ENCODE measurements at places on chromosomes 1 and 21.
A peak's percentile ranks its signal among the peaks of the same experiment; 100 is the strongest.

GRCh38 chr1:198483645-198484044, 56.8 kb downstream of the ATP6V1G3 start:
- no peaks in the 10 kb centered on the region for H3K36me3 ChIP-seq
- DNase-seq = no peak
- H3K4me1 ChIP-seq = no peaks in the 10 kb centered on the region
- no peak overlapping the region for H3K27ac ChIP-seq
- H3K27me3 ChIP-seq = no peaks in the 10 kb centered on the region

DNA sequence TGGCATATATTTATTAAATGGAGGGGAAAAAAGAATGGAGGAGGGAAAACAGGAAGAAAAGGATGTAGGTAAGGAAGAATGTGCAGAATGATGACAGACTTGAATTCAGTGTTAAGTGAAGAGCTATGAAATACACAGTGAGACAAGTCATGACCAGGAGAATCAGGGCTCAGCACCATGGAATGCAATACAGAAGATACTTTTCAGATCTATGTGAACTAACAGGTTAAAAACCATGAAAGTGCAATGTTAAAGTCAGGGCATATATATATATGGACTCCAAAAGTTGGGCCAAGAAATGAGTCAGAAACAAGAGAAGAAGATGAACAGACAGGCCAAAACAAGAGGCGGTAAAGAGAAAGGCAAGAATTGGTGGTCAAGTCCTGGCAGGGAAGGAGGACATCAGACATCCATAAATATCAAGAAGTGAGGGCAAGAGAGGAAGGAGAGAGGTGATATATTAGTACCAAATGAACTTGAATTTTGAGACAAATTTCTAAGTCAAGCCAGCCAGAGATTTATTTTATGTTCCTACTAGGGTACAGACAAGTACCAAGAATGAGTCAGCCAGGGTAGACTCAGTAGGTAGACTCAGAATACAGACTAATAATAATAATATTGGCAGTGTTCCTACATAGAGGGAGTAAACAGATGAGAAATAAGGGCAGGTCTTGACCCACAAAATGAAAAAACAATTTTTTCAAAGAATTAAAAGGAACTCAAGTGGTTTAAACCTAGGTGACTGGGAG, 39.5 kb upstream of the MCOLN3 start:
- peaks cover 7% of the 10 kb centered on the region for H3K4me1 ChIP-seq
- H3K27ac ChIP-seq = no peak overlapping the region
- DNase-seq = no peak
- peaks cover 32% of the 10 kb centered on the region for H3K27me3 ChIP-seq

- peaks cover 5% of the 10 kb centered on the region for H3K4me1 ChIP-seq
- H3K4me3 ChIP-seq = no peak overlapping the region
- H3K36me3 ChIP-seq = peaks cover 26% of the 10 kb centered on the region
- no peak for DNase-seq
- H3K27ac ChIP-seq = no peak overlapping the region
These were observed 25.5 kb upstream of the C2CD2 start for GRCh38 chr21:41979335-41979734.

DNA sequence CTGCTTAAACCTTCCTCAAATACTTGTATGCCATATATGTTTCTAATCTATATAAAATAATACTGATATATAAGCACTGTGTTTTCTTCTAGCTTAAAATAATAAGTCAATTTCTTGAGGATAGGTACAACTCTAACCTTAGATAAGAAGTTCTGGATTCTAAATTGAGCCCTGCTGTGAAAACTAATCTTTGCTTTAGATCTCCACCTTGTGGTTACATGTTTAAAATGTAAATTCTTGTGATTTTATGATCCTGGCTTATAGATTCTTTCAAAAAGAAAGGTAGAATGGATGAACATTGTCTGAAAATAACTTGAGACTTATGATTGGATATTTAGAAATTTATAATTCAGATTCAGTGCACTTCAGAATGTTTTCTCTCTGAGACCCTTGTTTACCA, 38.9 kb upstream of the HMCN1 start:
- H3K36me3 ChIP-seq = peaks cover 16% of the 10 kb centered on the region
- H3K27me3 ChIP-seq = peaks cover 35% of the 10 kb centered on the region
- peak; percentile 20 for DNase-seq
- H3K27ac ChIP-seq = no peak overlapping the region
- H3K4me1 ChIP-seq = peaks cover 12% of the 10 kb centered on the region

GRCh38 chr1:36433102-36433501, 17.1 kb downstream of the OSCP1 start:
- no peaks in the 10 kb centered on the region for H3K4me1 ChIP-seq
- H3K27ac ChIP-seq = no peak overlapping the region
- H3K36me3 ChIP-seq = no peaks in the 10 kb centered on the region
- no peak for DNase-seq

DNA sequence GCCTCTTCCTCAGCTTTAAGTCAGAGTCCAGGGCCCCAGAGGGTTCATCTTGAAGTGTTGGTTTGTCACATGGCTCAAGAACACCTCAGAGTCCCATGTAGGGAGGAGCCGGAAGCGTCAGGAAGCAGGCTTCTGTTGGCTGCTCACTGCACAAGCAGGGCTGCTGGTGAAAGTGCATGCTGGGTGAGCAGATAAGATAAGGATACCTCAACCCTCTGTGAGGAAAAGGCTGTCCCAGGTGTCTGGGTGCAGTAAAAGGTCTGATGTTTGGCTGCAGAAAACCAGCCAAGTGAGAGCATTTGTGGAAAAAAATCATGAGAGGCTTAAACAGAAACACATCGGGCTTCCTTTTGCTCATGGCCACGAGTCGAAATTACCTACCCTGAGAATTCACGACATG, 6.2 kb upstream of the TEX35 start:
- H3K27ac ChIP-seq = no peak overlapping the region
- H3K4me1 ChIP-seq = peaks cover under 1% of the 10 kb centered on the region
- H3K4me3 ChIP-seq = no peak overlapping the region

- no peak overlapping the region for H3K4me3 ChIP-seq
- peak overlapping the region; percentile 88 for H3K27ac ChIP-seq
These were observed 122.3 kb upstream of the C1orf105 start for GRCh38 chr1:172298141-172298540.

DNA sequence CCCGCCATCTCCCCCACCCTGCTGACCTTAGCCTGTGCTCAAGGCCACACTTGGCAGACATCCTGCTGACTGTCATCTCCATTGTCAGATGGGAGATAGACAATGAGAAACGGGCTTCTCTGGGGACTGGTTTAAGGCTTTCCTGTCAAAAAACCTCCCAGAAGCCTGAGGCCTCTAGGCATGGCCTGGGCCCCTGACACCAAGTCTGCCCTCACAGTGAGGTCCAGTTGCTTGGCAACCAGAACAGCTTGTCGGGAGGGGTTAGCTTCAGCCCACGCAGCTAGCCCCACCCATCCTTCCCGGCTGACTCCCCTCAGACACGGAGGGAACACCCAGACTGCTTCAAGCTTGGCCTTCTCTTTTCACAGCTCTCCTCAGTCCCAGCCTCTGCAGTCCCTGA, 11.0 kb downstream of the PLEKHA6 start:
- no peaks in the 10 kb centered on the region for H3K36me3 ChIP-seq
- H3K27me3 ChIP-seq = peaks cover 17% of the 10 kb centered on the region
- no peak overlapping the region for H3K27ac ChIP-seq
- no peak for DNase-seq
- H3K4me1 ChIP-seq = no peaks in the 10 kb centered on the region

DNA sequence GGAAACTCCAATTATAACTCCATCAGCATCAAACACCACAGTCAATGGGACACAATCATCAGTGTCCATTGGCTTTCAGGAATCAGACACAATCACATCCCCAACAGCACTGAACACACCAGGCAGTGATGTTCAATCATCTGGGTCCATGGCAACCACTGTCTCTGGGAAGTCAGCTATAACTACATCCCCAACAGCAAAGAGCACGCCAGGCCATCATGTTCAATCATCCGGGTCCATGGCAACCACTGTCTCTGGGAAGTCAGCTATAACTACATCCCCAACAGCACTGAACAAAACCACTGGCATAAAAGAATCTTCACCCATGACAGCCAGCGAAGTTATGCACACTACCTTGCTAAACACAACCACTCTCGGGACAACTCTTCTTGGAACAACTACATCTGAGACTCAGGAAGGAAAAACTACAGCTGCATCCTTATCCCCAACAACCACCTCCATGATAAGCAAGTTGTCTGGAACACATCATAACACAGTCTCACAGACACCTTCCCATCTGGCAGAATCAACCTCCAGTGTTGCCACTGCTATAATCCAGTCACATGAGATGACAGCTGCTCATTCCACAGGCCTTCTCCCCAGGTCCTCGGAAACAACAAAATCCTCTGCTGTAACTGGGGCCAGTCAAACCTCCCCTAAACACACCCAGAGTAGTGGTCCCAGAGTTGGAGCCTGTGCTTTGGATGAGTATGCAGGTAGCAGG, 19.9 kb downstream of the CATSPER4 start:
- no peaks in the 10 kb centered on the region for H3K4me1 ChIP-seq
- DNase-seq = no peak
- no peak overlapping the region for H3K27ac ChIP-seq
- H3K27me3 ChIP-seq = no peaks in the 10 kb centered on the region
- no peaks in the 10 kb centered on the region for H3K36me3 ChIP-seq
- no peak overlapping the region for H3K4me3 ChIP-seq

GRCh38 chr1:113660088-113660487, 99.2 kb downstream of the PHTF1 start:
- no peaks in the 10 kb centered on the region for H3K4me1 ChIP-seq
- H3K27ac ChIP-seq = peak overlapping the region; percentile 1
- no peak overlapping the region for H3K4me3 ChIP-seq
- no peaks in the 10 kb centered on the region for H3K27me3 ChIP-seq

DNA sequence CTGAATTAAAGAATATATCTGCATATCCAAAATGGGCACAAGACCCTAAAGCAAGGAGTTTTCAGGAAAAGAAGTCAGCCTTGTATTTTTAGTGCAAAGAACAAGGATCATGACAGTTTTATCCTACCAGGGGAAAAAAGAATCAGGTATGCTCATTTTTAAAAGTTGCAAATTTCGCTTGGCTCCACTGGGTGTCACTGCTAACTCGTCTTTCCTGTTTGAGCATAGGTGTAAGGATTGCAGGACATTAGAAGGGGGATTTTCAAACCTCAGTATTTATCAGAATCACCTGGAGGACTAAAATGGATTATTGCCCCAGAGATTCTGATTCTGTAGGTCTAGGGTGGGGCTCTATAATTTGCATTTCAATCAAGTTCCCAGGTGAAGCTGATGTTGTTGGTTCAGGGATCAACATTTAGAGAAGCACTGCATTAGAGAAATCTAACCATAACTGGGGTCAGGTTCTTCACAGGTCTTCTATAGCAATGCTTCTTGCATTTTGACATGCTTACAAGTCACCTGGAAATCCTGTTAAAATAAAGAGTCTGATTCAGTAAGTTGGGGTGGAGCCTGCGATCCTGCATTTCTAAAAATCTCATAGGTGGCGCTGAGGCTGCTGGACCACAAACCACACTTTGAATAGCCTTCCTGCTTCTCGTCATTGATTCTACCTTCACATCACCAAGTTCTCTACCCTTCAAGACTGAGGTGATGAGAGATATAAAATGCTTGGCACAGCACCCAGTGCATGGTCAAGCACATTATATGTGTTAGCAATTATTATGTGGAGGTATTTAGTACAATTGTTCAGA, 39.6 kb downstream of the NUF2 start:
- H3K36me3 ChIP-seq = no peaks in the 10 kb centered on the region
- no peak for DNase-seq
- H3K4me1 ChIP-seq = no peaks in the 10 kb centered on the region

DNA sequence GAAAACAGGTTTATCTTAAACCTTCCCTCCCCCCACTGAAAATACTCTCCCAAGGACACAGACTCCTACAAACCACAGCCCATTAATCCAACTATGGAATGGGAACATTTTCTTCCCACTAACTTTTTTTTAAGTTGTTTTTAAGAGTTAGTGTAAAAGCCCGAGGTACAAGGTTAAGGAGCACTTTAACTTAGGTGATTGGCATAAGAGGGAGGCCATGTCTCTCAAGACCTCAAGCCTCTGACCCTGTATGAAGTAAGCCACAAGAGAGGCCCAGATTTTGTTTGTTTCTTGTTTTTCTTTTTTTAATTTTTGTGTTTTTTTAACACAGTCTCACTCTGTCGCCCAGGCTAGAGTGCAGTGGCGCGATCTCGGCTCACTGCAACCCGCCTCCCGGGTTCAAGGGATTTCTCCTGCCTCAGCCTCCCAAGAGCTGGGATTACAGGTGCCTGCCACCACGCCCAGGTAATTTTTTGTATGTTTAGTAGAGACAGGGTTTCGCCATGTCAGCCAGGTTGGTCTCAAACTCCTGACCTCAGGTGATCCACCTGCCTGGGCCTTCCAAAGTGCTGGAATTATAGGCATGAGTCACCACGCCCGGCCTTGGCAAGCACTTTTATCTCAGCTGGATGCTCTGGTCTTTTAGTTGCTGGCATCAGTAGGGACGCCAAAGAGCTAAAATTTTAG, 14.4 kb downstream of the ARMH1 start:
- no peak overlapping the region for H3K4me3 ChIP-seq
- H3K36me3 ChIP-seq = no peaks in the 10 kb centered on the region
- H3K27me3 ChIP-seq = no peaks in the 10 kb centered on the region
- no peak for DNase-seq
- peaks cover 10% of the 10 kb centered on the region for H3K4me1 ChIP-seq

DNA sequence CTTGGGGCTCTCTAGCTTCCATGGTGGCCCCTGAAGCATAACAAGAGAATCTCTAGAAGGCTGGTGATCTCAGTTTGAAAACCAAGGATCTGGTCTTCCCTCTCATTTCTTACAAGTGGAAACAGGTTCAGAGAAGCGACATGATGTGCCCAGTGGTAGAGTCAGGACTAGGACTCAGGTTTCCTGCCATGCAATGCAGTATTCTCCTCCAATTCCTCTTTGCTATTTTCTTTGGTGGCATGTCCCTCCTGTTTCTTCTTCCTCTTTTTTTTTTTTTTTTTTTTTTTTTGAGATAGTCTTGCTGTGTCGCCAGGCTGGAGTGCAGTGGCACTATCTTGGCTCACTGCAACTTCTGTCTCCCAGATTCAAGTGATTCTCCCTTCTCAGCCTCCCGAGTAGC, 195.6 kb upstream of the C1orf105 start:
- no peak overlapping the region for H3K4me3 ChIP-seq
- H3K4me1 ChIP-seq = peaks cover 4% of the 10 kb centered on the region
- H3K27ac ChIP-seq = no peak overlapping the region
- no peak for DNase-seq
- H3K27me3 ChIP-seq = no peaks in the 10 kb centered on the region

- no peak for DNase-seq
- no peak overlapping the region for H3K4me3 ChIP-seq
- no peaks in the 10 kb centered on the region for H3K27me3 ChIP-seq
- no peaks in the 10 kb centered on the region for H3K36me3 ChIP-seq
- no peak overlapping the region for H3K27ac ChIP-seq
These were observed 617.4 kb upstream of the ADAMTS5 start for GRCh38 chr21:27584256-27584655.

DNA sequence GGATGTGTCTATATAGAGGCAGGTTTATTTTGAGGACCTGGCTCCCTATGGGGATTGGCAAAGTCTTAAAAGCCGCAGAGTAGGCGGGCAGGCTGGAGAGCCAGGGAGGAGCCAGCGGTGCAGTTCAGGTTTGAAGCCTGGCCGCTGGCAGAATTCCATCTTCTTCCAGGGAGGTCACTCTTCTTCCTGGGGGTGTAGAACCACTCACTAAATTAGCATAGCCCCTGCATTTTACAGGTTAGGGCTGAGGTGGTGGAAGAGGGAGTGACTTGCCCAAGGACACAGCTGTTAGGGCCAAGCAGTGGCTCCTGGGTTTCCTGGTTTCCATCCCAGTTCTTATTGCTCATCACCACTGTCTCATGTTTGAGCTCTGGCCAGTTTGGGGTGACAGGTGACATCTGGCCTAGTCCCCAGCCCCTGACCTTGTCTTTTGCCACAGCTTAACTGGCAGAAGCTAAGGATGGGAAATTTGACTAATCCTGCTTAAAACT, 1.4 kb downstream of the PINK1 start:
- H3K4me3 ChIP-seq = peak overlapping the region; percentile 93
- H3K27me3 ChIP-seq = no peaks in the 10 kb centered on the region
- DNase-seq = no peak
- H3K36me3 ChIP-seq = no peaks in the 10 kb centered on the region

Data from naive B cell (primary cell).